ENCODE measurements at places on chromosomes 2 and 18.

DNA sequence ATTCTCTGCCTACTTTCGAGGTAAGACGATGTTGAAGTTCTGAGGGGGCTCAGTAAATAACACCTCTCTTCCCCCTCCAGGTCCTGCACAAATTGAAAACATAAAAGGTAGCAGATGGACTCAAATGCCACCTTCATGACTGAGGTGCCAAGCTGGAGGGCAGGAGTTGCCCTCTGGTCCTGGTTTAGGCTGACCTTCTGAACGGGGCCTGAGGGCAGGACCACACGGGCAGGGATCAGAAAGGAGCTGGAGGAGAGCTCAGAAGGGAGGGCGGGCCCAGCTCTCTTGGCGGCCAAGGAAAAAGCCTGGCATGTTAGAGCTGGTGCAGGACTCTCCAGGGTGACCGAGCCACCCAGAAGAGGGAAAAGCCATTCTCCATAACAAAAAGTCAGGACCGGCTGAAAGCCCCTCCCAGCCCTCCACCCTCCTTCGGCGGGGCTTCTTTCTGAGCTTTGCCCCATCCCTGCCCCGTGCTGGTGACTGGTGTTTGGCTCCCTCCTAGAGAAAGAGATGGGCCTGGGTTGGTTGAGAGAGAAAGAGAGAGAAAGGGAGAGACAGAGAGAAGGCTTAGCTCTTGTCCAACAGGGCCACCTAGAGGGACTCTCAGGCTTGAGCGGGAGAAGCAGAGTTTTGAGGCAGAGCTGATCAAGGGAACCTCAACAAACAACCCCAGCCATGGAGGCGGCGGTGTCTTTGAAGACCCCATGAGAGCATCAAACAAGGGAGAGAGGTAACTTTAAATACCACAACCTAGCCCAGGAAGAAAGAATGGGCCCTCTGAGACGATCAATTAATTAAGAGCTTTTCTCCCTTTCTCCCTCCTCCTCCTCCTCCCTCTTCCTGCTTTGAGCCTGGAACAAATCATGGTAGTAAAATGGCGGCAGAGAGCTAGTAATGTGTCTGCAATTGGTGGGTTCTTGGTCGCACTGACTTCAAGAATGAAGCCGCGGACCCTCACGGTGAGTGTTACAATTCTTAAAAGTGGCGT, 50.8 kb downstream of the WIPF1 start:
- DNase-seq = peak; percentile 18

DNA sequence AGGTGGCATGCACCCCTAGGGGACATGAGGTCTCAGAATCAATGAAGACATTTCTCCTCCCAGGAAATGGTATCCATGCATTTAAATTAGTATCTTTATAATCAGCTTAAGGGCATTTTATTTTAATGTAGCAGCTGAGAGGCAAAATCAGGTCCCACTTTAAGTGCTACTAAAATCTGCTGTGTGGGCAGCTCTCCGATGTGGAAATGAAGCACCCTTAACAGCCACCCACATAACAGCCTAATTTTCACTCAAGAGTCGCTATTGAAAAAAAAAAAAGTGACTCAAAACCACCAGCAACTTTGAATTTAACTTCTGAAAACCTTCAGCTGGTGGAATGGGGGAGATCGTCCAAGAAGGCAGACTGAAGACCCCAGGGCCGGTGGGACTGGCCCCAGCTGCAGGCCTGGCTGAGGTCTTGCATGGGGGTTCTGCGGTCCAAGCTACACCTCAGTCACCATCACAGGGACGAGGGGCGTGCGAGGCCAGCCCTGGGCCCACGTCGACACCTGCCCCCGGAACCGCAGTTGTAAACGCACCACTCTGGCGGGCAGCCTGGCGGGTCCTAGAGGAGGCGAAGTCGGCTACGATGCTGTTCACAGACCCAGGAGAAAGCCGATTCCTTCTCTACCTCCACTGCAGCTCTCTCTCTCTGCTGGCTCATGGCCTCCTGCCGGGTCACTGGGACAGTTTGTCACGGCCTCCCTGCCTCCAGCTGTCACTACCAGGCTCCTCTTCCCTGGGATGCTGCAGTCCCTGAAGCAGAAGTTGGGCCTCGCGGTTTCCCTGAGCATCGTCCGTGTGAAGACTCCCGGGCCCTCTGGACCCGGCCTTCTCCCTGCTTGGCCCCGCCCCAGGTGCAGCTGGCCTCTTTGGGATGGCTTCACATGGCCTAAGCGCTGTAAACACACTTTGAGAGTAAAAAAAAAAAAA, 111.9 kb downstream of the KCNF1 start:
- no peak for DNase-seq

DNA sequence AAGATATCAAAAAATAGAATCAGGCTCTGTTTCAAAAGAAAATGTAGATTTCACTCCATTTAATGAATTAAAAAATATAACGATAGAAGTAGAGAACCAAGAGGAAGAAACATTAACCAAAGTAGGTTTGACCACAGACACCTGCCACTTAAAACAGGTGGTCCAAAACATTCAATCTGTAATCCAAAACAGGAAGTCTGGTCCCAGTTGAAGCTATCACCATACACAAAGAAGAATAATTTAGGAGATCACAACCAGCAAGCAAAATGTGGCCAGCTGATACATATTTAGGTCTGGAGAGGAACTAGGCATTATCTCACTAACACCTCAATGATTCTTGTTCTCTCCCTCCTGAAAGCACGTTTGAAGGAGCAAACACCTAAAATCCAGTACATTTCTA, 73.1 kb downstream of the FTCDNL1 start:
- DNase-seq = no peak

DNA sequence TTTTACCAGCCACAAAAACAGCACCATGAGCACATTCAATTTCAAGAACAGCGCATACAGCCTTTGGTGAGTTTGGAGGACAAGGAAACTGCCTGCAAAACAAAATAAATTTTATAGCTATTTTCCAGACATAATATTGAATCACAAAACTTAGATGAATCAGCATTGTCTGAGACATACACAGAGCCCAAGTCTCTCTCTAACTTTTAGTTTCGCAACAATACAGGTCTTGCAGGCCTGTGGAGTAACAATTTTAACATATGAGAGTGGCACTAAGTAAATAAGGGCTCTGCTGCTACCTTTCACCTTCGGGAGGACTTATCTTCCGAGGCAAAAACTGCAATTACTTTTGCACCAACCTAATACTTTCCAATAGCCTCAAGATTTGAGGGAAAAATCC, 56.1 kb upstream of the PEX13 start:
- no peak for DNase-seq

DNA sequence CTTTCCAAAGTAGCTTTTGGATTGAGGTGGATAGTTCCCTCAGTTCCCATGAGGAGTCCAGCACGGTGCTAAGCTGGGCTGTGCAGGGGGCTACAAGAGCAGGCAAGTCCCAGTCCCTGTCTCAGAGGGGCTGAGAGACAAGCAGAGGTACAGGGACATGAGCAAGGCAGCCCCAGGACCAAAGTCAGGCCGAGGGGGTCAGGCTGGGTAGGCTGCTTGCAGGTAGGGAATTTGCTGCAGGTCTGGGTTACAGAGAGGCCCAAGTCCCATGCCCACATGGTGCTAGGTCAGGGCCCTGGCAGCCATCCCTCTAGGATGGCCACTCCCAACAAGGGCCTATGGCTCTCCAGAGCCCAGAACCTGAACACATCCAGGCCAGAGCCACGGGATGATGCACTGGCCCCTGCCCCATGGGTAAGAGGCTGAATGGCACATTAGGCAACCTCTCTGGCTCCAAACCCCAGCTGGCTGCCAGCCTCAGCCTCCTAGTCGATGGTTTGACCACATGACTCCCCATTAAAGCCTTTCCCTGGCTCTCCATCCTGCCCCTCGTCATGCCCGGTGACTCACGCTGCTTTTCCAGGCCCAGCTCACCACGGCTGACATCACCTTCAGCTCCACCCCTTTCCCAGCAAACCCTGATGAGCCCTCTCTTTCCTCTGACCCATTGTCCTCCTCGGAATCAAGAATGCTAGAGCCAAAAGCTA, 83.7 kb downstream of the SDC1 start:
- DNase-seq = no peak

GRCh38 chr2:241863536-241863954, 4.9 kb upstream of the PDCD1 start:
- peak; percentile 47 for DNase-seq

GRCh38 chr2:115285416-115285815, 843.0 kb downstream of the DPP10 start:
- no peak for DNase-seq

- DNase-seq = no peak
These were observed 75.3 kb downstream of the LRRFIP1 start for GRCh38 chr2:237702441-237703391.

DNA sequence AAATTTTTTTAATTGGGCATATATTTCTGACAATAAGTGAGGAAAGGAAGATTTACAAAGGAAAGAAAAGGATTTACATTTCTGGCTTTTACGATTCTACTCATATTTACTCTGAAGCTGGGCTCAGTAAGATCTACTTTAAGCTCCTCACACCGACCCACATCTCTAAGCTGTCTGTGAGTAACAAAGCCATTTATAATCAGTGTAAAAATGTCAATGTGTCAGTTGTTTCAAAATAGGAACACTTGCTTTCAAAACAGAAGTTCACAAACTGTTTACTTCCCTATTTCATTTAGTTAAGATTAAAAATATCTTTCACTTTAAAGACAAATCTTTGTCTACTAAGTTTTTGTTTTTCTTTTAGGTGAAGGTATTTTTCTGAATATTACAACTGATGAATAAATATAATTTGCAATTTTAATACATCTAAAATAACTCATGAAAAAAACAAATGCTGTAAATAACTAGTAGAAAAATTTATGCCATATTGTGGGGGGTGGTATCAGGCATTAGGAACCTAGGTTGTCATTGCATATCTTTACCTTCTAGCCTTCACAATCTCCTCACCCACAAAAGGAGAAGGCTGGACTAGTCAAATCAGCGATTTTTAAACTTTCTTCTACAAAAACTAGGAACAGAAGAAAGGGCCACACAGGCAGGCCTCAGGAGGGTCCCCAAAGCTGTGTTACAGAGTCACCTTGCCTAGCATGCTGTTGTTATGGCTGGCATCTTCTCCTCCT, 64.5 kb downstream of the TMEM131 start:
- DNase-seq = no peak

Measured in stimulated activated CD4-positive, alpha-beta T cell treated with anti-CD3 and anti-CD28 coated beads, TNF-alpha, amount 100 ng/mL, for 24 hours (primary cell).